HCT116 (cell line): ENCODE measurements at places on chromosomes 4 and X.

GRCh38 chrX:68945603-68946228 lies 116.9 kb downstream of the EFNB1 start:
- no peak for DNase-seq
- H3K36me3 ChIP-seq = no peaks in the 10 kb centered on the region
- H3K4me1 ChIP-seq = no peaks in the 10 kb centered on the region
- H3K4me3 ChIP-seq = no peak overlapping the region
- H3K27ac ChIP-seq = no peak overlapping the region

- no peak overlapping the region for H3K27ac ChIP-seq
- H3K4me3 ChIP-seq = no peak overlapping the region
- 0 out of 2 replicates have a peak, but pooled peaks cover 5% of the 10 kb centered on the region for H3K4me1 ChIP-seq
- H3K27me3 ChIP-seq = no peaks in the 10 kb centered on the region
These were observed 133.6 kb upstream of the VAMP7 start for GRCh38 chrX:155747520-155747919.

DNA sequence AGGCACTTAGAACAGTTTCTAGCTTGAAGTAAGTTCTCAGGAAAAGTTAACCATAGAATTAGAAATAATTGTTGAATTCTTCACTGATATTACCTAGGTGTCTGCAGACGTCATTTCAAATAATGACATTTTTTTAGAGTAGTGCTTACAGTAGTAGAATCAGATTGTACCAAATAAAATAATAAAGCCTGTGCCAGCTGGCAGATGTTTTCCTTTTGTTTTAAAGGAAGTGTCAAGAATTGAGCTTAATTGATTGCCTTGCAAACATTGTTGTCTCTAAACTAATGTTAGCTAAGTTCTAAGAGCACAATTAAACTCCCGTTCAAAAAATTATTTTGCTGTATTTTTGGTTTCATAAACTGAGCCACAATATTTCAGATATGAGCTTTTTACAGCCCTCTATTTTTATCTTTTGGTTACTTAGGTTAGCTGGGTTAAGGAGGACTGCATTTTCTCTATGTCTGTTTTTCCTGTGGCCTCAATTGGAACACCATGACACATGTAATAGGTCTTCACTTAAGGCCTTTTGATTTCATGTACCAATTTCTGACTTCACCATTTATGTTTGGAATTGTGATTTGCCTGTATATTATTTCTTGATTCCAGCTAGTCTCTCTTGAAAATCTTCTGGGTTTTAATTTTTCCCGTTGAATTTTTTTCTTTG lies 64.2 kb downstream of the DCUN1D4 start:
- no peak overlapping the region for H3K4me3 ChIP-seq
- H3K4me1 ChIP-seq = no peaks in the 10 kb centered on the region
- peaks cover 9% of the 10 kb centered on the region; the same call in 1 of the 2 replicates for H3K36me3 ChIP-seq

DNA sequence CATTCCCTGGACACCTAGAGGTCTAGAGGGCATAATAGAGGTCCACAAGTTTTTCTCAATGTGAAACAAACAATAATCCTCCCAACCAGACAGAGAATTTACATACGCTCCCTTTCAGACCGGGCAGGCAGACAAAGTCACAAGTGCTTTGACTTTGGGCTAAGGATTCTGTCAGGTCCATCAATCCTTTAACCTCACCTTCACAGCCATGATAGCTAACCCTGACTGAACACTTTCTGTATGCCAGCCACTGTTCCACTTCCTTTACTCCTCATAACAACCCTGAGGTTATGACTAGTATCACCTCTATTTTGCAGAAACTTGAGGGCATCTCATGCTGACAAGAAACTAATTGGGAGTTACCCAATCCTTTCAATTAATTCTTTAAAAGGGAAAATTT lies 118.8 kb upstream of the AFF2 start:
- no peaks in the 10 kb centered on the region for H3K27me3 ChIP-seq
- no peaks in the 10 kb centered on the region for H3K4me1 ChIP-seq
- H3K27ac ChIP-seq = no peak overlapping the region
- H3K36me3 ChIP-seq = no peaks in the 10 kb centered on the region
- no peak for DNase-seq

GRCh38 chr4:53233114-53233795 lies 132.6 kb downstream of the SCFD2 start:
- DNase-seq = no peak
- H3K4me1 ChIP-seq = no peaks in the 10 kb centered on the region
- H3K27me3 ChIP-seq = no peaks in the 10 kb centered on the region
- H3K36me3 ChIP-seq = no peaks in the 10 kb centered on the region
- no peak overlapping the region for H3K27ac ChIP-seq

- H3K4me3 ChIP-seq = no peak overlapping the region
- no peaks in the 10 kb centered on the region for H3K36me3 ChIP-seq
- H3K27ac ChIP-seq = no peak overlapping the region
- no peak for DNase-seq
- H3K27me3 ChIP-seq = peaks cover 62% of the 10 kb centered on the region
These were observed 213.1 kb upstream of the NOCT start for GRCh38 chr4:138802499-138802898.

DNA sequence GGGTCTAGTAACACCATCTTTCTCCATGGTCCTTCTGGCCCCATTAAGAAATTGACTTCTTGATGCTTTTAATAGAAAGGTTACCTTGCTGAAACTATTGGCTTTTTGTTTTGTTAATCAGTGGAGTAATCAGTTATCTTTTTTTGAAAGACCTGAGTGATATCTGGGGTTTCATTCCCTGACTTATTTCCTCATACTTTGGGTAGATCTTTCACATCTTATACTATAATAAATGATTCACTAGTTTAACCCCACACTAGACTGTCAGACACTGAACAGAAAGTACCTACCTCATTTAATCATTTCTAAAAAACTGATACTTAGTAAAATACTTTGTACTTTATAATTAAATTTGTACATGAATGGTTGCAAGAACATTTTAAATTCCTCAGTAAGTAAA lies 1021.1 kb downstream of the STIM2 start:
- no peaks in the 10 kb centered on the region for H3K4me1 ChIP-seq
- H3K27me3 ChIP-seq = no peaks in the 10 kb centered on the region
- no peak for DNase-seq
- H3K27ac ChIP-seq = no peak overlapping the region

GRCh38 chr4:41069838-41070237 lies 144.5 kb downstream of the APBB2 start:
- no peaks in the 10 kb centered on the region for H3K36me3 ChIP-seq
- no peak overlapping the region for H3K4me3 ChIP-seq
- no peaks in the 10 kb centered on the region for H3K27me3 ChIP-seq
- no peak for DNase-seq

GRCh38 chr4:153207567-153207966 lies 3.3 kb downstream of the TRIM2 start:
- no peaks in the 10 kb centered on the region for H3K27me3 ChIP-seq

DNA sequence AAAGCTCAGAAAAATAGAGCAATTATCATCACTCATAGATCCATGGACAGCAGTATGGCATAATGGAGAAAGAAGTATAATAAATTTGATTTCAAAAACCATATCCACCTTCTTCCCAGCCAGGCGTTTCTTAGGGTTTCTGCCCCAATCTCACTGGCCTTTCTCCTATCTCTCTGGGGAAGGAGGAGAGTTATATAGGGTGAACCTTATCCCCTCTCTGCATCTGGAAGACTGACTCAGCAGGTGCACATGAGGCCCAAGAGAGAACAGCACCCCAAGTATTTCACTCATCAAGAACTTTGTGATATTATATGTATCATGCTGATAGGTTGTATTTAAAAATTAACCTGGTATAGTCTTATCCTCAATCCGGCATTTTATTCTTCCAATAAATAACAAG lies 318.8 kb upstream of the RASGEF1B start:
- no peaks in the 10 kb centered on the region for H3K36me3 ChIP-seq
- H3K27me3 ChIP-seq = peaks cover 8% of the 10 kb centered on the region; the same call in 1 of the 2 replicates
- DNase-seq = no peak
- no peak overlapping the region for H3K4me3 ChIP-seq
- H3K4me1 ChIP-seq = no peaks in the 10 kb centered on the region

GRCh38 chr4:73662709-73663546 lies 42.7 kb upstream of the RASSF6 start:
- H3K27me3 ChIP-seq = no peaks in the 10 kb centered on the region
- no peak overlapping the region for H3K27ac ChIP-seq
- no peaks in the 10 kb centered on the region for H3K36me3 ChIP-seq
- no peaks in the 10 kb centered on the region for H3K4me1 ChIP-seq
- no peak overlapping the region for H3K4me3 ChIP-seq

DNA sequence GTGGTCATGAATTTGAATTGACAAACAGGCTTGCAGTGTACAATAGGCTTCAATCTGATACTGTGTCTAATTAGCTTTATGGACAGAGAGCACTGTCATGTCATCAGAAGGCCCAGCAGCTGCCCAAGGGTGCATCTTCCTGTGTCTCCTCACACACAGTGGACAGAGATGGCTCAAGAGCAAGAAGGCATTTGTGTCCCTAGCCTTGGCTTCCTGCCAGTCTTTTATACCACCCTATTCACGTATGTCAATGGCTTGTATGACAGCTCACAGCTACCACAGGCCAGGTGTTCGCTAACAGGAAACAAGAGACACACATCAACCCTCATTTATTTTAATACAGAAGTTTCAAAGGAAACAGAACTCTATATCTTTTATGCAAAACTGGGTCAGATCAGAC lies 874.0 kb upstream of the AGA start:
- H3K27ac ChIP-seq = no peak overlapping the region
- H3K4me1 ChIP-seq = no peaks in the 10 kb centered on the region
- H3K4me3 ChIP-seq = no peak overlapping the region
- no peak for DNase-seq
- no peaks in the 10 kb centered on the region for H3K36me3 ChIP-seq

DNA sequence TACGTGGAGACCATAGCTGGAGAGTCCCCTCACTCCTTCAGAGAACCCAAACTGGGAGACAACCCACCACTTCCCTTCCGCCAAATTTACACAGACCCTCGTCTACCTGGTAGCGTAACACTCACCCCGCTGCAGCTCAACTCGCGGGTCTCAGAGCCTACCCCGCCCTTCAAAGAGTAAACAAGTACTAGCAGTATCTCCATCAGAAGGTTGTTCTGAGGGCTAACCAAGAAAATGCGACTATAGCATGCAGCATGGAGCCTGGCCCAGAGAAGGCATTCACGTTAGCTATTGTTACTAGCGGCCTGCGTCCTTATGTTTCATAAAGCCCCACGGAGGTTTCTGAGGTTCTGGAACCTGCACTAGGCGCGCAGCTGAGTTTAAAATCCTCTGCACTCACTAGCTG lies 531 bp upstream of the MANBA start:
- H3K4me3 ChIP-seq = peak overlapping the region; percentile 70
- no peaks in the 10 kb centered on the region for H3K36me3 ChIP-seq
- no peak overlapping the region; the same call in 1 of the 2 replicates for H3K27ac ChIP-seq
- no peaks in the 10 kb centered on the region for H3K27me3 ChIP-seq

GRCh38 chrX:110284159-110284558 lies 33.7 kb downstream of the AMMECR1 start:
- no peak overlapping the region for H3K4me3 ChIP-seq
- DNase-seq = no peak
- H3K27ac ChIP-seq = no peak overlapping the region
- peaks cover 18% of the 10 kb centered on the region for H3K4me1 ChIP-seq

- H3K27ac ChIP-seq = no peak overlapping the region
- no peak overlapping the region for H3K4me3 ChIP-seq
- H3K27me3 ChIP-seq = no peaks in the 10 kb centered on the region
- DNase-seq = no peak
These were observed 51.3 kb downstream of the DTHD1 start for GRCh38 chr4:36332782-36333131.

- DNase-seq = no peak
- H3K4me3 ChIP-seq = no peak overlapping the region
- H3K27ac ChIP-seq = no peak overlapping the region
- H3K36me3 ChIP-seq = no peaks in the 10 kb centered on the region
These were observed 2.7 kb downstream of the SMAD1 start for GRCh38 chr4:145484225-145484846.

DNA sequence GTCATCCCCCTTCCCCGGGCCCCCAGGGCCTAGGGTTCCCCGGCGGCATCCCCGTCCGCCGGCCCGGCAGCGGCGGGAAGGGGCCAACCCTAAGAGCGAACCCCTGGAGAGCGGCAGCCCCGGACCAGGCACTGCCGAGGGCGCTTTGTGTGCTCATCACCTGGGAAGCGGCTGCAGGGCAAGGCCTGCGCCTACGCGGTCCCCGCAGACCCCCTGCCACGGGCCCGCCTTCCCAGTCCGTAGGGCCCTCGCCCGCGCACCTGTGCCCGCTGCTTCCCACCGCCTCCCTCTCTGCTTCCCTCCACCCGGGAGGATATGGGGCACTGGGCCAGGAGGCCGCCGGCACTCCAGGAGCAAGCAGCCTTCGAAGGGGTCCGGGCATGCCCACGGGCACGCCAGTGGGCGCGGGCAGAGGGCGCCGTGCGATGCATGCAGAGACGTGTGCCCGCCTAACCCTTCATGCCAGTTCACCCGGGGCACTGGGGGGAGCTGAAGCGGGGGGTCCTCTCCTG lies 2.6 kb downstream of the FLNA start:
- H3K27me3 ChIP-seq = no peaks in the 10 kb centered on the region
- DNase-seq = no peak
- H3K4me3 ChIP-seq = no peak overlapping the region
- peak overlapping the region; percentile 53 for H3K27ac ChIP-seq
- peaks cover 54% of the 10 kb centered on the region for H3K4me1 ChIP-seq

GRCh38 chr4:145248971-145249370 lies 68.6 kb upstream of the OTUD4 start:
- H3K4me3 ChIP-seq = no peak overlapping the region
- no peaks in the 10 kb centered on the region for H3K4me1 ChIP-seq
- no peaks in the 10 kb centered on the region for H3K36me3 ChIP-seq
- no peaks in the 10 kb centered on the region for H3K27me3 ChIP-seq

DNA sequence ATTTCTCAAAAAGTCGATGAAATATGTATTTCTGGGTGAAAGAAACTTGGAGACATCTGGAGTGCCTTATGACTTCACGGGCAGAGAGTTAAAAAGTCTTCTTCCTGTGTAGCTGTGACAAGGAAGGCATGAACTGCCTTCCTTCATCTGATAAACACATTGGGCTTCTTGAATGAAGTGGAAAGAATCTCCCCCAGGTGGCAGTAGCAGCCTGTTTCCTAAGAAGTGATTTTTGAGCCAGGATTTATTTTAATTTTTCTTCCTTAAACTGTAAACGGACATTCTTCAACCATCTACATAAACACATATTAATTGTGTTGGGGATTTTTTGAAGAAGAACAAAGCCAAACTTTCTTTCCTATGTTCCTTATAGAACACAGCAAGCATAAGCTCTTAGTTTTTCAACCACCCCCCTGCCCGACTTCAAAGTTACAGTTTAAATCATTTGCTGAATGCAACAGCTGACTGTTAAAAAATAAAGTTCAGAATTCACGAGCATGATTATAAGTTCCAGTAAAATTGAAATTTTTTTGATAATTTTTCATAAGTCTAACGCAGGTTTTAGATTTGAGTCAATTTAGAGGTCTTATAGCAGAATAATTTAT lies 980 bp upstream of the GIMD1 start:
- H3K27ac ChIP-seq = no peak overlapping the region
- no peak overlapping the region for H3K4me3 ChIP-seq
- no peaks in the 10 kb centered on the region for H3K27me3 ChIP-seq
- no peaks in the 10 kb centered on the region for H3K36me3 ChIP-seq

DNA sequence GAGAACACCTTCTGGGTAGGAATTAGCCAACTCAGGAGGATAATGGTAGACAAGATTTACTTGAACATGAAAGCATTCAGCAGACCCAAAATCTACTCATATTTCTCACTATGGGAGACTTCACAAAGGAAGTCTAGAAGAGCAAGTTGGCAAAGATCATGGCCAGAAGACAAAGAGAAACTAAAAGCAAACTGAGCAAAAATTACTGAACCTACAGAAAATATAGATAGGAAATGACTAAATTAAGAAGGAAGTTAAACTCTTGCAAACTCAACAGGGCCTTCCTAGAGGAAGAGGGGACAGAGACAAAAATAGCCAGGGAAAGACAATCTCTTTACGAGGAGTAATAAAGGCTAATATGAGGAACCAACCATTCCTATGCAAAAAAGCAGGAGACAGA lies 18.7 kb downstream of the CORIN start:
- H3K27ac ChIP-seq = no peak overlapping the region
- no peak for DNase-seq
- H3K4me3 ChIP-seq = no peak overlapping the region
- no peaks in the 10 kb centered on the region for H3K36me3 ChIP-seq
- H3K27me3 ChIP-seq = no peaks in the 10 kb centered on the region
